ENCODE measurements at places on chromosomes 11 and 22. TPM values are rescaled to one million over a fixed set of nuclear protein-coding genes. Genes with fewer than 3 reads are reported as not detected.
A peak's percentile ranks its signal among the peaks of the same experiment; 100 is the strongest.

DNA sequence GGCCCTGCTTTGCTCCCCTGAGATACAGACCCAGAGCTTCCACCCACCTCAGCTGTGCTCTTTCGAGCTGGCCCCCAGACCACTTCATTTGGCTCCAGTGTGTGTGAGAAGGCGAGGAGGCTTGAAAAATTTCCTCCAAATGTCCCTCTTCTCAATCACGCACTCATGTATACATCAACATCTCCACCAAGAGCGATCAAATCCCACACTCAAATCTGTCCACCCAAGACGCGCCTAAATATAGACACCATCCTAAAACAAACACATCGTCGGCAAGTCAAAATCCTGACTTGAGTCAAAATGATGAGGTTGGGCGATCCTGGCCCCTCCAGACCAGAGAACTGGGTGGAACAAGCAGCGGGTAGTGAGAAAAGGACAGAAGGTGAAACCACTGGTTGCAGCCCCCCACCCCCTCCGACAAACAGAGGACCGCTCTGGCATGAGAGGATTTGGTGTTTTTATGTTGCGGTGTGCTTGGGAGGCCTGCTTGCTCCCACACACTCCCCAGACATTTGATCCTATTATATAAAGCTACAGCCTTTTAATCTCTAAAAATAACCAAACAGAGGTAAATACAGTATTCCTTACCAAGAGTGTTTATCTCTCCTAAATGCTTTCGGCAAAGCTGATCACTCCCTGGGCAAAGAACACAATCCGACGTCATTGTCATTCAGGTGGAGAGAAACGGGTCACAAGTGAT is 10.2 kb downstream of the MN1 start:
- no peak for DNase-seq

DNA sequence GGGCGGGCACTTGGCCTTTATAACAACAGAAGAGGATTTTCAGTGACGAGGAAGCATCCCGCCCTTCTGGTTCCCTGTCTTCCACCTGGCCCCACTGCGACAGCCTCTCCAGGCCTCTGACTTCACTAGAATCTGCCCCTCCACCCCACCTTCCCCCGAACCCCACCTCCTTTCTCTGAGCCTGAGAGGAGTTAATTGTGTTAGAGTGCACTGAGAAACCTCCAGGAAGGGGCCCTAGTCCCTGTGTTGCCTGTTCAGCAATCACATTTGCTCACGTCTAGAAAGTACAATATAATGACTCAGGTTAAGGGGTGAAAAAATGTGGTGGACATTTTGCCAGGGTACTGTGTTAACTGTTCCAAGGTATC is 38.8 kb downstream of the PTPRJ start:
- DNase-seq: no peak

GRCh38 chr11:101442171-101442570 is 141.6 kb downstream of the TRPC6 start:
- no peak for DNase-seq

DNA sequence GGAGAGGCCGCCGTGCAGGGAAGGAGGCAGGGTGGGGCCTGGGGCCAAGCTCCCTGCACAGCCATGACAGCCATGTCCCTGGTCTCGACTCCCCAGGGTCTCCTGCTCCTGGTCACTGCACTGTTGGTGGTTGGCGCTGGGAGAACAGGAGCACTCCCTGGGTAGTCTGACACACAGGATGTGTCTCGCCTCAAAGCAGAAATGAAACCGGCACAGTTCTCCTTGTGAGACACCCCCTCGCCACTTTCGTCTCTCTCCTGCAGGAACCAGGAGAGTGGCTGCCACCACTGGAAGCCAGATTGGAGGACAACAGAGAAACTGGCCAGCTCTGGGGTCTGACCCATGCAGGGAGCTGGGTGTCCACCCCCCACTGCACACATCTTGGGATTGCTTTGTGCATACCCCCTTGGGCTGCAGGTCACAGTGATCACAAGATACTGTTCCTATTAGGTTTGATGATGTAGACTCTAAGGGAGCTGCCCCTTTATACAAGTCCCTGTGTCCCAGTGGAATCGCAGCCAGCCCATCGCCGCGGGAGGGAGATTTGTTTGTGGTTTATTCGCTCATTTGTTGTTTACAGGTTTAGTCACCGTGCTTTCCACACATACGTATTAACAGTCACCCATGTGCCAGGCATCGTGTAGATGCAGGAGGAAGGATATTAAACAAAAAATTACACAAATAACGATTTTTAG is 27.0 kb upstream of the YWHAH start:
- DNase-seq: no peak

DNA sequence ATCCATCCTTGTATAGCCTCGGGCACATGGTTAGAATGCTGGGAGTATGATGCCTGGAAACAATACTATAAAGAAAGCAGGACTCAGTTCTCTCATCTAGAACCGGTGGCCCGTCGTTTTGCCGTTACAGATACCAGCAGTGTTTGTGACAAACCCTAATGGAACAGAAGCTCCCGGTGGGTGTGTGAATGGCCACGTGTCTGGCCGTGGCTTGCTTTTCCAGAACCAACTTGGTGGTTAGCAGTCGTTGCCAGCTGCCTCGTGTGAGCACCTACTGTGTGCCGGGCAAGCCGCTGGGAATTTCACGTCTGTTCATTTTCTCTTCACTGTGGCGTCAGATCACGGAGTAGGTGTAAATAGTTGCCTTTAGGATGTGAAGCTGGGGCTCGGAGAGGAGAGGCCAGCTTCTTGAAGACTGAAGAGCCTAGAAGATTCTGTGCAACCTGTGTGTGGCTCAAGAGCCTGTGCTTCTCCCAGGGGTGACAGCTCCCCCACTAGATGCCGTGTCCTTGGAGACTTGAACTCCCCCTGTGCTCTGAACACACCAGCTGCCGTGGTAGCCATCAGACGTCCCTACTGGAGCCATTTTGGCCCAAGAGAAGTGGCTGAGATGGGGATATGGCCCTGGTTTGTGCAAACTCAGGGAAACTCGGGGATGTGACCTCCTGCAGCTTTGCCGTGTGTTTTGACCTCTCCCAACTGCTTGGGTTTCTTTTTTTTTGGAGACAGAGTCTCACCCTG is 57.5 kb upstream of the PPARA start:
- DNase-seq: no peak

DNA sequence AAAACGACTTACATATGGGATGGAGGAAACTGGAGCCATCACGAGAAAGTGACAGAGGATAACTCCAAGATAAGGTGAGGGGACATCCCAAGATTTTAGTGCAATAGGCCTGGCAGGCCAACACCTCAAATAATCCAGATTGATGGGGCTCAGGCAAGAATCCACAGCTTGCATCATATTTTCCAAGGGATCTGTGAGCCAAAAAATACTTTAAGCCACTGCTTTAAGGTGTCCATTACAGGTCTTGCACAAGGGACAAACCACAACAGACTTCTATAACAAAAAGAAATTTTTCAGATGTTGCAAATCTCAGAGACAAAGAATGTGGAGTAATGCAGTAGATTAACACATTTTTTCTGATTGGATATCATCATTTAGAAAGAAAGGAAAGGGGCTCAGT is 45.6 kb downstream of the DENND5A start:
- DNase-seq: no peak

- no peak for DNase-seq
These were observed 103.5 kb downstream of the BCR start for GRCh38 chr22:23283591-23284503.

- DNase-seq: no peak
These were observed 198.5 kb upstream of the MTNR1B start for GRCh38 chr11:92770981-92771380.

DNA sequence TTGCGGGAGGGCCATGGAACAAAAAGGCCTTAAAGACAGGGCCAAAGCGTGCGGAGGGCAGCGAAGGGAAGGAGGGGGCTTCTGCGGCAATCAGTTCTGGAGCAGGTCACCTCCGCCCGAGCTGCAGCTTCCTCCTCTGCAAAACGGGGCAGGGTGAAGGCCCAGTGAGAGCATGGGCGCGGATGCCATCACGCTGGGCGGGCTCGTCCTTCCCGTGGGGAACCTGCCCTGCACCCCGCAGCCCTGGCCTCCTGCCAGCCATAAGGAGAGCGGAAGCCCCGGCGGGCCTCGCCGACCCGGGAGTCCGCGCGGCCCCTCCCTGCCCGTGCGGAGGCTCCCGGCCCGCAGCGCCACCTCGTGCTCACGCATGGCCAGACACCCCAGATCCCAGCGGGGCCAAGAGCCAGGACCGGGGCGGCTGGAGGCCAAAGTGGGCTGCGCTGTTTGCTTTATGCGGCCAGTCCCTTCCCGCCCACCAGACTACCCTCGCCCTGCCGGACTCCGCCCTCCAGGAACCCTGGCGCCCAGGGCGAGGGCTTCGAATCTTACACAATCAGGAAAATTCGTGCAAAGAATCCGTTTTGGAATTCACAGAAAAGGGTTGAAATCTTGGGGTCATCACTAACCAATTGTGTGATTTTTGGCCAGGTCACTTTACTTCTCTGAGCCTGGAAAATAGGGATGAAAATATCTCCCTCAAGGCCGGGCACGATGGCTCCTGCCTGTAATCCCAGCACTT is 16.1 kb downstream of the TSKU start:
- DNase-seq: peak; percentile 90

DNA sequence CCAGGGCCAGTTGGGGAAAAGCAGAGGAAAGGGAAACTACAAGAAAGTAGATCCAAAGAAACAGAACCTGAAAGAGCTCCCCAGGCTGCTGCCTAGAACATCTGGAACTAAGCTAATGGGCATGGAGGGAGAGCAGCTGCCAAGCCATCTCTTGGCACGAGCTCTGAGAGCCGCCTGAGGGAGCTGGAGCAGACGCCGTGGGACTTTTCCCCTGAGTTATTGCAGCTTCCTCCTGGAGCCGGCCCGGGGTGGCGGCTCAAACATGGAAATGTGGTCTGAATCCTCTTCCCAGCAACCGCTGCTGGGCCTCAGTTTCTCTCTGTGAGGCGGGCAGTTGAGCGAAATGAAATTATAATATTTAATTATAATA is 41.8 kb downstream of the LIF start:
- DNase-seq: no peak

DNA sequence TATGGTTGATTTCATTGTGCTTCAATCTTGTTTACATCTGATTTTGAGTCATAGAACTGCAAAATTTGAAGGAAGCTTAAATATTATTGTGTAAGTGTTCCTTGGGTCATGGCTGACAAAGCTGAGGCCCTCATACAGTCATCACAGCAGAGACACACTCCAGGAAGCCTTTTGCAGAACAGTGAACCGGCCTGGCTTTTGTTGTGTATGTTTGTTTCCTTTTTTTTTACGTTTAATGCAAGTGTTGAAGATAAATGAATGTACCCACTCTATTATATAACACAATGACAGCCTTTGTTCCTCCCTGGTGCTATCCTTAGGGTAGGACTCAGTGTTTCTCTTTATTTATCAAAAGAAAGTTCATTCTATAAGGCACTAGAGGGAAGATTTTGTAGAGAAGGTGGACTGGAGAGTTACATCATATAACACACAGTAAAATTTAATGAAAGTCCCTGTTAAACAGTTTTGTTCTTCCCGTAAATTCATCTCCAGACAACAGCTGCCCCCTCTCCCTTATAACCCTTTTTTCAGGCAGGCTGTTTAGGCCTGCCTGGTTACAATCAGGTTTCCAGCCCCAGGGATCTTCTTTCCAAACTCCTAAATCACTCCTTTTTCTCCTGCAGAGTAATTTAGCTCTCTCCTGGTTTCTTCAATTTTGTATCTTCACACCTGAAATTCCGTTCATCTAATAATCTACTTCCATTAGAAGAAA is 34.3 kb upstream of the CSTF3 start:
- DNase-seq: peak; percentile 10

- no peak for DNase-seq
These were observed 29.7 kb downstream of the CACNG2 start for GRCh38 chr22:36673821-36674220.

DNA sequence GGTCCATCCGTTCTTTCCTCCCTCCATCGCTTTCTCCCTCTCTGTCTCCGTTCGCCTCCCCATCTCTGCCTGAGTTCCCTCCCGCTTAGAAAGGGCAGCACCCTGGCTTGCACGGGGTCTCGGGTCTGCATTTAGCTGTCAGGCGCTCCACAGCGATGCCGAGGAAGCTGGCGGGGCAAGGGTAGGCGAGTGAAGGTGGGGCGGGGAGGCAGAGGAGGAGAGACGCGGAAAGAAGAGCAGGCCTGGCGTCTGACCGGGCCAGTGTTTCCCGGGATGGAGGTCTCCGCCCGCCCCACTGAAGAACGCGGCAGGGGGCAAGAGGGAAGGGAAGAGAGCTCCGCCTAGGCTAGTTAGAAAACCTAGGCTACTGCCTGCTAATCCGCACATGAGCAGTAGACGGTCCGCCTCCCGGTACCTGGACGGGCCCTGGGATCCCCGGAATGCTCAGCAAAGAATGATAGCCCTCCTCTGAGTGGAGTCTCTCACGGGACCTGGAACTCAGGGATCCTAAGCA is 3922.5 kb upstream of the OR11H1 start:
- DNase-seq: peak; percentile 88

- peak; percentile 76 for DNase-seq
These were observed 536.5 kb downstream of the BRD1 start for GRCh38 chr22:49291169-49291568.

GRCh38 chr11:12611352-12611751 is 62.9 kb upstream of the TEAD1 start:
- no peak for DNase-seq

DNA sequence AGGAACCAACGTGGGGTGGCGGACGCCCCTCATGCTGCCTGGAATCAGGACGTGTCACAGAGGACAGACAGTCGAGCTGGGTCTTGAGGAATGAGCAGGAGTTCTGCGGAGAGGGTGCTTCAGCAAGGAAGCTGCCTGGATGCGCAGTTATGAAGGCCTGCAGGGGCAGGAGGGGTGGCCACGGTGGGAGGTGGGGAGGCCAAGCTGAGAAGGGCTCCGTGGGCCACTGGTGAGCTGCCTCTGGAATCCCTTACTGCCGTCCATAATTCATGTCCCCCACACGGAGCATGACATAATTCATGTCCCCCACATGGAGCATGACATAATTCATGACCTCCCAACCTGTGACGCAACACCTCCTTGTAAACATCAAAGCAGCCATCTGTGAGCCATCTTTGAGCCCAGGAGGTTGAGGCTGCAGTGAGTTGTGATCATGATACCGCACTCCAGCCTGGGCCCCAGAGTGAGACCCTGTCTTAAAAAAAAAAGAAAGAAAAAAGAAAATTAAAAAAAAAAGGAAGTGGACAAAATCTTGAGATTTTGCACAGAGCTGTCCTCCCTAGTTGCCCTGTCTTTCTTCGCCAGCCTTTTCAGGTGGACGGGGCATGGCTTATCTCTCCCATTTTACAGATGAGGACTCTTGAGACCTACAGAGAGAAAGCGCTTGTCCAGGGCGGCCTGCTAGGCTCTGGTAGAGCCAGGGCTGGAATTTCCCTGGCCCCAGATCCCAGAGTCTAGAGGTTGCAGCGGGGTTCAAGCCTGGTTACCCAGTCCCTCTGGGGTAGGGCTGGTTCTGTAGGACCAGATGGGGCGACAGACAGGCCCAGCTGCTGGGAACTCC is 24.3 kb upstream of the PICK1 start:
- no peak for DNase-seq

GRCh38 chr22:46578824-46579561 is 41.2 kb upstream of the GRAMD4 start:
- no peak for DNase-seq

The MS4A3 gene
- not detected for total RNA-seq

The C11orf16 gene
- not detected for total RNA-seq

The OTOG gene
- total RNA-seq: not detected
